Smooth muscle cell of the pulmonary artery (primary cell): ENCODE measurements at places on chromosomes 5 and 9. TPM values are rescaled to one million over a fixed set of nuclear protein-coding genes. Genes with fewer than 3 reads are reported as not detected.

PDGFRB gene
- 195 and 656 TPM in 2 replicates for total RNA-seq

ZNF879 gene
- 4.1 and 4.6 TPM in 2 replicates for total RNA-seq

N4BP3 gene
- total RNA-seq: 0.13 and 0.20 TPM in 2 replicates

IPO11 gene
- total RNA-seq: 32.0 and 32.4 TPM in 2 replicates
